ENCODE measurements at places on chromosomes 12 and 14.

DNA sequence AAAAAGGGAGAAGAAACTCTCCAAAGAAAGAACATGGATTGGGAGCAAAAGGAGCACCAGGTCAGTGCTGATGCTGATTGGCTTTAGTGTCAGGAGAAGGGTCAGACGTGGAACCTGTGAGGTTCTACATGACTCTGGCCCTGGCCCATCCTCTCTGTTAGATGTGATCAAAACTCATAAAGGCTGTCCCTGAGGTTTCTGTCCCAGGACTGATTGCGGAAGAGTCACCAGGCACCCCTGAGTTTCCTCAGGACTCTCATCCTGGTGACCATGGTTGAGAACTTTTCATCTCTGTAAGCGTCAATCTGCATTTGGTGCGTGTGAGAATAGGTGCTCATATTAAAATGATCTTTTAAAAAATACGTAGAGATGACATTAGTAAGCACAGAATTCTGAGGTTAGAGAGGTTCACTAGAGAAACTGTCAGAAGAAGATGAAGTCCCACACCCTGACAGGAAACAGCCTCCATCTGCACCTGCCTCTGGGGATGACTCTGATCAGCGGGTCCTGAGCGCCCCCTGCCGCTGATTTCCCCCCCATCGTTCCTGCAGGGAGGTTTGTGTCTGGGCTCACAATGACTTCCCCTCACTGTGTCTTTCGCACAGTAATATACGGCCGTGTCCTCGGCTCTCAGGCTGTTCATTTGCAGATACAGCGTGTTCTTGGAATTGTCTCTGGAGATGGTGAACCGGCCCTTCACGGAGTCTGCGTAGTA lies 741.8 kb downstream of the TMEM121 start:
- DNase-seq: peak; percentile 72

GRCh38 chr12:94151582-94151981 lies 3.2 kb downstream of the PLXNC1 start:
- DNase-seq: no peak

- DNase-seq: no peak
These were observed 3.9 kb upstream of the B4GALNT3 start for GRCh38 chr12:455821-456220.

DNA sequence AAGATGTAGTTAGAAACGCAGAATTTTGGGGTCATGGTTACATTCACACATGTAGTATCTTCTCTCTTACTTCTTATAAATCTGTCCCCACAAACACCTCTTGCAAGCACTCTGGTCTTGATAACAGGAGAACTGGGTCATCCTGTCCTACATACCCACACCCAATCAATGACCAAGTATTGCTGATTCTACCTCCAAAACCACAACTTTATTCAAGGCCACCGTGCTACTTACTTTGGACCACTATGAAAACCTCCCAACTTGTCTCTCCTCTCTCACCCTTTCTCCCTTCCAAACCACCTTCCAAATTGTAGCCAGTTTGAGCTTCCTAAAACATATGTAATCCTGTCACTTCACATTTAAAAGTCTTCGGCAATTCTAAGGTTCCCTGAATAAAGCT lies 5.4 kb downstream of the SERPINA11 start:
- no peak for DNase-seq

GRCh38 chr12:53048033-53048779 lies 1.7 kb upstream of the TNS2 start:
- no peak for DNase-seq

DNA sequence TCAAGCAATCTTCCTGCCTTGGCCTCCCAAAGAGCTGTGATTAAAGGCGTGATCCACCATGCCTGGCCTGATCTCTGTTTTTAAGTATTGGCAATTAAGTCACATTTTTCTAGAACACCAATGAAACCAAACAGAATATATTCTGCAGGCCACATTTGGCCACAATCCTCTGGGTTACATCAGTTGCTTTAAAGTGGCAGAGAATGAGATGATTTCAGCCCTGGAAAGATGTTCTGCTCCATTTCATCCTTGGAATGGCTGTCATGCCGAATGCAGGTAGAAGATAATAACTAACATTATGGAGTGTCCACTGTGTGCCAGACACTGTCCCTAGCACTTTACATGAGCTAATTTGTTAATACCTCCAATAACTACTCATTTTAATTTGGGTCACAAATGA lies 154.4 kb downstream of the PTPN11 start:
- DNase-seq: no peak

GRCh38 chr12:51019927-51020326 lies 6.3 kb downstream of the SLC11A2 start:
- no peak for DNase-seq

DNA sequence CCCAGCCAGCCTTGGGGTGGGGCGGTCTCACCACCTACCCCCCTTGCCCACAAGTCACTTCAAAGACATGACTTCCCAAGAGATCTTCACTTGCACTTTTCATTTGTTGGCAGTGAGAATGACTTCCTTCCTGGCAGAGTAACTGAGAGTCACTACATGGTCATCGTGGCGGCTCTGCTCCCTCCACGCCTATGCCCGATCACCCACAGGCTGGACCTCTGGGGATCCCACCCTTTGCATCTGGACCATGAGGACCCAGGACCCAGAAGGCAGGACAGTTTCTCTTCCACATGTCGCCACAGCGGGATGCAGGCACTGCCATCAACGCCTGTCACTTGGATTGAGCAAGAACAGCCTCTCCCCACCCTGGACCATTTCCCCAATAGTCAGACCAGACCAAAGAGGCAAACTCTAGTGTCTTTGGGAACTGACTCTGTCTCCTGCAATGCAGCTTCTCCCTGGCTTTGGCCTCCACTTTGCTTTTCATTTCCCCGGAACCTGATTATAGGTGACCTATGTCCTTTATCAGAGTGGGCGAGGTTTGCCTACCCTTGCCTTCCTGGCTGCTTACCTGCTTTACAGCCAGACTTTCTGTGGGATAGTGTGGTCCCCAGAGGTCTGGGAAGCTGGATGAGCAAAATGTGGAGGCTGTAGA lies 3.6 kb downstream of the VDR start:
- peak; percentile 60 for DNase-seq

DNA sequence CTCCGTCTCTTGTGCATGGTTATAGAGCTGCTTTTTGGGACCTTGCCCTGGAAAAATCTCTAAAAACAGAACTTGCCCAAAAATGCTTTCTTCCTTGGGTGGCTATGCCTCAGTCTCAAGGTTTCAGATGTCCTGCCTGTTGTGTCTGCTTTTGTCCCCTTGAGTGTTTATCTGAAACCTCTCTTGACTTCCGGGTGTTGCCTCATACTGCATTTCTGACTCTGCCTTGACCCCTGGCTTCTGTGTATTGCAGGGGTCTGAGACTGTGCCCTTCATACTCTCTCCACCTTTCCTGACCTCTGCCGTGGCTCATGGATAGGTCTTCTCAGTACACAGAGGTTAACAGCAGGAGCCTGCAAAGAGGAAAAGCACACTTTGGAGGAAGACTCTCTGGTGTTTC lies 124.8 kb upstream of the NTF3 start:
- DNase-seq: no peak

DNA sequence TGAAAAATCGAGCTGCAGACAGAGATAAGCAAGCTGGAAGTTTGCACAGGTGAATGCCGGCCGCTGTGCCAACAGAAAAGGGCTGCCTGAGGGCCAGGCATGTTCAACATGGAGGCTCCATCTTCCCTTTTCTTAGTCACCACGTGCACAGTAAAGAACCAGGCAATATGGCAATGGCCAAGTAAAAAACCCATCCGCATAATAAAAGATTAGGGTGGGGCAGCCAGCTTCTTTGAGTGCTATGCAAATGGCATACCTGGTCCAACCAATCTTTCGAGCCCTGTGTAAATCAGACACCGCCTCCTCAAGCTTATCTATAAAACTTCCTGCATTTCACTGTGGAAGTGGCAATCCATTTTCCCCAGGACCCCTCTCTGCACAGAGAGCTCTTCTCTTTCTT lies 16.7 kb downstream of the PNP start:
- DNase-seq: no peak

DNA sequence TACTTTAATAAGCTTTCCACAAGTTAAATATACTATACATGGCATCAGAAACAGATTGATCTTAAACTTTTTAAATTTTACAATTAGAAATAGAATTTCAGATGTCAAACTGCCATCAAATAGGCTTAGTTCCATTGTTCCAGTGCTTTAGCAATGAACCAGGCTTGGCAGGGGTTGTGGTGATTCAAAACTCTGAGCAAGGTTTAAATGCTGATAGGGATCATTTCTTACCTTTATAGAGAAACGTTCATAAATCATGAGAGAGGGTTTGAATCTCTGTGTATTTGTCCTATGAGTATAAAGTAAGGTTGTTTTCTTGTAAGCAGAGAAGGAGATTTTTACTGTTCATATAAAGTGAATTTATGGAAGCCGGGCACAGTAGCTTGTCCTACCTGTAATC lies 794.5 kb upstream of the TBX3 start:
- DNase-seq: no peak

DNA sequence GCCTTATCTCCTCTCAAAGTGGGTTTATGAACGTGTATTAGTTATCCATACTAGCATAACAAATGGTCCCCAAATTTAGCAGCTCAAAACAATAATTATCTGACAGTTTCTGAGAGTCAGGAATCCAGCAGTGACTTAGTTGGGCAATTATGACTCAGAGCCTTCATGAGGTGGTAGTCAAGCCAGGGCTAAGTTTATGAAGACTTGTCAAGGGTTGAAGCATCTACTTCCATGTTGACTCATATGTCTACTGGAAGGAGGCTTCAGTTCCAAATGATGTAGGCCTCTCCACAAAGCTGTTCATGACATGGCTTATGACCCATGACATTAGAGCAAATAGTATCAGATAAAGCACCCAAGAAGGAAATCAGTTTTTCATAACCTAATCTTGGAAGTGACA lies 73.2 kb downstream of the IPO8 start:
- DNase-seq: peak; percentile 15

DNA sequence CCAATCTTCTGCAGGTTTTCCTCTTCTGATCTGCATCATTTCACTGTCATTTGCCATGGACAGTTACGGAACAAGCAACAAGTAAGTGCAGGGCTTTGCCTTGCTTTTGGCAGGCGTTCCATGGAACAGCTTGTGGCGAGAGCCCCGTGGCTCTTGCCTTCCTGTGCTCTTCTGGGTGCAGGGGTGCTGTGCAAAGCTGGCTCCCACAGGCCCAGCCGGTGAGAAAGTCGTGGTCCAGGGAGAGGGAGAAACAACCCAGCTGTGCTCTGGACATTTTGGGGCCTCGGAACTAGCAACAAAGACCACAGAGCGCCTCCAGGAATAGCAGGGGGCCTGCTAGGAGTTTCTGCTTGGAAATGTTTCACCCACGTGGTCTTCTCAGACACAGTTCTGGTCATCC lies 164.7 kb downstream of the ADGRD1 start:
- DNase-seq: no peak

DNA sequence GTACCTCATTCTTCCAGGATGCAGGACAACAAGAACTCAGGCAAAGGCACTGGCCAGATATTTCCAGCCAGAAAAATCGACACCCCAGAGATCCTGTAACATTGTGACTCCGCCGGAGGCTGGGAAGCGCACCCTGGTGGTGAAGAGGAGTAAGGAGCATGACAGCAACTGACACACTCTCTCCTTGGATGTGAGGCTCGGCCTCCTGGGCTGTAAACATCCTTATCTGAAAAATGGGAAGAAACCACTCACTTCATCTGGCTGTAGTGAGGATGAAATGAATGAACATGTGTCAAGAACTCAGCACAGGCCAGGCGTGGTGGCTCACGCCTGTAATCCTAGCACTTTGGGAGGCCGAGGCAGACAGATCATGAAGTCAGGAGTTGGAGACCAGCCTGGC lies 27.5 kb downstream of the TCHP start:
- peak; percentile 62 for DNase-seq

- no peak for DNase-seq
These were observed 266.9 kb downstream of the KCNH5 start for GRCh38 chr14:62778310-62778709.

- peak; percentile 90 for DNase-seq
These were observed 99.8 kb upstream of the RESF1 start for GRCh38 chr12:31859232-31859977.

- no peak for DNase-seq
These were observed 15.8 kb downstream of the DTD2 start for GRCh38 chr14:31441273-31442111.

DNA sequence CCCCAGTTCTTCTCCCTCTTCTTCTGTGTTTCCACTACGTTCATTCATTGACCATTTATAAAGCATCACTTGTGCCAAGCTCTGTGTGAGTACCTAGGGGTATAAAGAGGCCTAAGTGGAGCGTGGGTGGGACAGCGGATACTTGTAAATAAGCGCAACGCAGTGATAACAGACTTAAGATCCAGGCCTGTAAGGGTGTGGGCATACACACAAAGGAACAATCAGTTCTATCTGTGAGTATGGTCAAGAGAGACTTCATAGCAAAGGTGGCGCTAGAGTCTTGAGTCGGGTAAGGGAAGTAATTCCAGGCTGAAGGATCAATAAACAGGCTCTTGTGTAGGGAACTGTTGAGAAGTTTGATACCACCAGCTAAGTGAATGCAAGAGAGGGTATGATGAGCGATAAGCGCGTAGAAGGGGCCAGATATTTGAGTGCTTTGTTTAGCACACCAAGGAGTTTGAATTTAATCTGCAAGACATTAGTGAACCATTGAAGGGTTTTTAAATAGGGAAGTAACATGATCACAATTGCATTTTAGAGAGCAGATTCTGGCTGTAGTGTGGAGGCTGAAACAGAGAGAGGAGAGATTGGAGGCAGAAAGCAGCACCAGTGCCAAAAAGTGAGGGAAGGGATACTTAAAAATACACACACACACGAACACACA lies 1.0 kb upstream of the GXYLT1 start:
- no peak for DNase-seq

DNA sequence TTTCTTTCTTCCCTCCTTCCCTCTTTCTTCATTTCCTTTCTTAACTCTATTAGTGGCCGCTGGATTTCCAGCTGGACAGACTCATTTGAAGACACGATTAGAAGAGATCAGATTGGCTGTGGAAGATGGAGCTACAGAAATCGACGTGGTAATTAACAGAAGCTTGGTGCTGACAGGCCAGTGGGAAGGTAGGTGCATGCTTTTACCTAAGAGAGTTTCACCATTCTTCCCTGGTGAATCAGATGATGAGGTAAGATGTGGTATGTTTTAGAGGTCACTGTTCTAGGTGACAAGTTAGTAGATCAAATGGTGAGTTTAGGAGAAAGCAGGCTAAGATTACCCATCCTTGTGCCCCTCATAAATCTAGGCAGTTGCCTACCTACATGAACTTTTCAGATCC lies 51.6 kb downstream of the DERA start:
- no peak for DNase-seq

- no peak for DNase-seq
These were observed 44.6 kb upstream of the PPP4R3A start for GRCh38 chr14:91554535-91555332.

GRCh38 chr14:88470542-88471440 lies 84.0 kb downstream of the PTPN21 start:
- no peak for DNase-seq

GRCh38 chr14:62117010-62117750 lies 355.0 kb downstream of the SNAPC1 start:
- no peak for DNase-seq

GRCh38 chr12:75613981-75614380 lies 102.6 kb upstream of the KRR1 start:
- DNase-seq: no peak
